ENCODE measurements at places on chromosomes 12 and 14. TPM values are rescaled to one million over a fixed set of nuclear protein-coding genes. Genes with fewer than 3 reads are reported as not detected.

MANSC4 gene
- not detected for total RNA-seq

RASSF8 gene
- 85.7 TPM for total RNA-seq

OTX2 gene
- total RNA-seq = not detected

SAMD15 gene
- total RNA-seq = 0.41 TPM

DNA sequence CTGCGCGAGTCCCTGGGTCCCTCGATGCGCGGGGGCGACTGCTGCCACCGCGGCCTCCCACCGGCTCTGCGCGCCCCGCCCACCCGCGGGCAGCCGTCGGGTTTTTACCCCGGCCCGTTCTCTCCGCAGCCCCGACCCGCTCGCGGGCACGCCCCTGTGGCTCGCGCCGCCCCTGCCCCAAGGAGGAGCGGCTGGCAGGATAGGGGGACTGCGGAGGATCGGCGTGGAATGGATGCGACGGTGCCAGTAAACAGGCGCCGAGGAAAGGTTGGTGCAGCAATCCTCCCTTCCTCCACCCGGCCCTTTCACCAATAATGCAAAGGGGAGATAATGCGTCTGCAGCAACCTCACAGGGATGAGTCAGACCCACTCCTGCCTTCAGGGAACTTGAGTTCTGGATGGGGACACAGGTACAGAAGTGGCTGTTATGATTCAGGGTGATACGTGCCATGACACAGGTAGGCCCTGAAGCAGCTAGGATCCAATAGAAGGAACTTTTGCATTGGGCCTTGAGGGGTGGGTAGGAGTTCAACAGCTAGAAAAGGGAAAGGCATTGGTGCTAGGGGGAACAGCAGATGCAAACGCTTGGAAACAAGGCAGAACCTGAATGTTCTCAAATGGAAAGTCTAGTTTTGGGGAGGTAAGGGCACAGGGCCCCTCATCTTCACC, 554 bp upstream of the DEGS2 start:
- H3K4me3 ChIP-seq = peak overlapping the region; percentile 46
- H3K4me1 ChIP-seq = peaks cover 13% of the 10 kb centered on the region
- no peak overlapping the region for H3K27ac ChIP-seq
- H3K36me3 ChIP-seq = no peaks in the 10 kb centered on the region

DNA sequence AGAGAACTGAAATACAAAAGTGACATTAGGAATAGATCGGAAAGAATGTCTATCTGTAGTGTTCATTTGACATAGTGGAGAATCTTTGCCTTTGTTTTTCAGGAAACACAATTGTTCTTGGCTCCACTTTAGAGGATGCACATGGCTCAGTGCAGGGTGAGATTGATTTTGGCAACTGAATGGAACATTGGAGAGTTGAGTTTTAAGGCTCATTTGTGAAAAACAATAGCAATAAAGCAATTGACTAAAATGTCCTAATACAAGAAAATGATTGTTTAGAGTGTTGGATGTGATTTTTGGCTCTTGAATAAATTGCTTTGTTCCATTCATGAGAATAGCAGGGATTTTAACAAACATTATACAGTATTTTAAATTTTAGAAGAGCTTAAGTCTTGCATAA, 116.4 kb downstream of the SLC38A1 start:
- H3K27ac ChIP-seq = no peak overlapping the region
- H3K4me3 ChIP-seq = no peak overlapping the region
- DNase-seq = no peak
- no peaks in the 10 kb centered on the region for H3K4me1 ChIP-seq
- peaks cover 1% of the 10 kb centered on the region for H3K27me3 ChIP-seq

DNA sequence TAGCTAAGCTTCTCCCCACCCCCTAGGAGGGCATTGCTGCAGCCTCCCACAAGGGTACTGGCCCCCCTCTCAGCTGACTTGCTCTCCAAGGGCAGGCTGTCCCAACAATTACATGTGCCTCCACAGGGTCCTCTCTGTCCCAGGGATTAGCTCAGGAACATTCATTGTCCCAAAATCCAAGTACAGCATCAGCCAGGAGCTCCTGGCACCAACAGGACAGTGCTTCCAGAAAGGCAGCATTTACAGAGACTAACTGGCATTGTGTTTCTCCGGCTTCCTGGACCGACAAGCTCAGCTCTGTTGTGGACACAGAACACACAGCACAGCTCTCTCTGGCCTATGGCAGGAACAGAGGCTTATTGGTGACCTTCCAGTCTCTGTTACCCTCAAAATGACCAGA, 21.7 kb downstream of the ABCD4 start:
- no peak overlapping the region for H3K4me3 ChIP-seq
- H3K36me3 ChIP-seq = peaks cover 31% of the 10 kb centered on the region
- H3K4me1 ChIP-seq = no peaks in the 10 kb centered on the region
- no peak overlapping the region for H3K27ac ChIP-seq
- no peak for DNase-seq

DNA sequence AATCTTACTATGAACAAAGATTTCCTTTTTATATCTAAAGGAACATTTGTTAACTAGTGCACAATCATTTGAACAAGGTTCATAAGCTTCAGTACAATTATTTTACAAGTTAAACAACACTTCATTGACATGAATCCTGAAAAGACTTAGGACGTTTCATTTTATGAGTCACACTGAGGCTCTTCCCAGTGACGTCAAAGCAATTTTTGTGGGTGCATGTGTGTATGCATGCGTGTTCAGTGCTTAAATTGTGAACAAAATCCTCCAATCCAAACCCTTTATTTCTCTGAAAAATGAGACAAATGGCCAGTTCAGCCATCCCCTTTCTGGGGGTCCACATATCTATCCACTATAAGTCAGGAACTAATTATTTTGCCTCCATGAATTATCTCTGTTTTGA, 2.9 kb downstream of the LMNTD1 start:
- no peak for DNase-seq
- no peak overlapping the region for H3K4me3 ChIP-seq
- no peaks in the 10 kb centered on the region for H3K27me3 ChIP-seq
- H3K27ac ChIP-seq = no peak overlapping the region

DNA sequence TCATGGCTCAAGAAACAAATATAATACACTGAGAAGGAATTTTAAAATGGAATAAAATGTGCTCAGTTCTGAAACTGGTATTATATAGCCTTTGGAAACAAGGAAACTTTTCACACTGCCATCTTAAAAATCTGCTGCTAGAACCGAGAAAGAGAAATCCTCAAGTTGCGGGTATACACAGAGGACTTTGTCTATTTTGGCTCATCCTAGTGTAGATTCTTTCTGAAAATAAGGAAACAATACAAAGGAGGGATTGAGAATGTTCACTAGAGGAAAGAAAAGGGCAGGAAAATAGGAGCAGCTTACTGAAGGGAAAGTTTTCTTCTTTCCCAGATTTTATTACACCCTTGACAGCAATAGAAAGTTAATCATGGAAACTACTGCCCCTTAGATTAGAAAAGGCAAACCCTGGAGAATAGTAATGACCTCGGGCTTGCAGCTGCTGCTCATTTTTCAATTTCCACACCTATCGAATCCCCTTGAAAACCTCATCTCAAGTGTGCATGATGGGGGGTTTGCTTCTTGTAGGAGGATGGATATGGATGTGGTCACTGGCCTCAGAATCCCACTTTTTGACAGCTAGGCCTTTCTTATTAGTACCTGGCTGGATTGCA, 104.6 kb downstream of the DAAM1 start:
- DNase-seq = no peak
- peaks cover 16% of the 10 kb centered on the region for H3K4me1 ChIP-seq
- H3K36me3 ChIP-seq = peaks cover 11% of the 10 kb centered on the region
- H3K27ac ChIP-seq = no peak overlapping the region
- no peaks in the 10 kb centered on the region for H3K27me3 ChIP-seq

GRCh38 chr12:75655315-75655806, 144.0 kb upstream of the KRR1 start:
- no peak overlapping the region for H3K4me3 ChIP-seq
- no peak overlapping the region for H3K27ac ChIP-seq
- DNase-seq = no peak
- H3K27me3 ChIP-seq = no peaks in the 10 kb centered on the region

DNA sequence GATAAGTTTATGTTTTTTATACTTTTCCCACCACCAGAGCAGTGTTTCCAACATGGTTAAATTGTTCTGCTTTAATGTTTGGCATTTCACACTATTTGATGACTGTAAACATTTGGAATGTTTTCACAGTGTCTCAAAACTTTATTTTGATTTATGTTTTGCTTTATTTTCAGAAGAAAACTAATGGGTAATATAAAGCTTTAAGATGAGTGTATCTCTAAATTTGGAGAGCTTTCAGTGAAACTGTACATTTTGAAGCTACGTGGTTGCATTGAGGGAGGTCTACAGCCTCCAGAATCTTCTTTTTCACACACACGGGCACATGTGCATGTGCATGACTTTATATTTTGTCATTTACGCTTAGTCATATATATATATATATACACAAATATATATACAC, 10.7 kb downstream of the BICD1 start:
- no peak overlapping the region for H3K4me3 ChIP-seq
- no peak overlapping the region for H3K27ac ChIP-seq
- H3K27me3 ChIP-seq = no peaks in the 10 kb centered on the region
- DNase-seq = no peak
- no peaks in the 10 kb centered on the region for H3K36me3 ChIP-seq

Data from upper lobe of right lung (tissue), 1 donor.